ENCODE measurements at places on chromosomes 5 and 9.

DNA sequence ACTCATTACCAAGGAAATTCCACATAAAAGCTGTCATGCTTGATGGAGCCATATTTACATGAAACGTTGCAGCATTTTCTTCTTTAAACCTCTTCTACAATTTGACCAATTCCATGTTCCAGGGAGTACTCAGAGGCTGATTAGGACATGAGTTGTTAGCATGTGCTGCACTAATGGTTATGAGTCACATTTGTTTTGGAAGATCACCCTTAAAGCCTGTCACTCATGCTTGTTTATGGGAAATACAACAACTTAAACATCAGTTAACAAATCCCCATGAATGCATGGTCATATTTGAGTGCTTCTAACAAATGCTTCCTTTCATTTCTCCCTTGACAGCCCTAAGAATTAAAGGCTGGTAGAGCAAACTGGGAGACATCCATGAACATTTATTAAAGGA is 156.1 kb downstream of the GHR start:
- no peak for DNase-seq

- no peak for DNase-seq
These were observed 148.8 kb downstream of the GADD45G start for GRCh38 chr9:89753472-89754055.

GRCh38 chr5:96677496-96677895 is 15.3 kb downstream of the CAST start:
- DNase-seq, result no peak

- peak; percentile 76 for DNase-seq
These were observed 27.8 kb upstream of the GDNF start for GRCh38 chr5:37867654-37868053.

DNA sequence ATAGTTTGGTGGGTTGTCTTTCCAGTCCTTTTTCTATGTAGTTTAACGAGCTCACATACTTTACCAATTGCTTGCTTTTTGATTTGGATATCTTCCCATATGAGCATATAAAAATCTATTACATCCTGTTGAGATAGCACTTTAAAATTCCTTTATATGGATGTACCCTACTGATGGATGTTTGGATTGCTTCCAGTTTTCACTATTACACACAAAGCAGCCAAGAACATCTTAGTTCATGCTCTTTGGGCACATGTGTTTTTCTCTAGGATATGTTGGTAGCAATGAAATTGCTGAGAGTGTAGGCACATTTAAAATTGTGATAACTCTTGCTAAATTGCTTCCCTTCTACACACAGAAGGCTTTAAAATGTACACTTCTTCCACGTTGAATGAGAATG is 56.1 kb upstream of the NTRK2 start:
- no peak for DNase-seq

GRCh38 chr5:80403782-80404181 is 4.1 kb upstream of the ZFYVE16 start:
- no peak for DNase-seq

GRCh38 chr9:34079181-34079580 is 30.5 kb upstream of the UBAP2 start:
- DNase-seq, result peak; percentile 50

- no peak for DNase-seq
These were observed 131.4 kb downstream of the ARL15 start for GRCh38 chr5:54178991-54179390.

- no peak for DNase-seq
These were observed 46.3 kb downstream of the FYB1 start for GRCh38 chr5:39173069-39173468.

GRCh38 chr9:130837002-130837511 is 2.0 kb downstream of the ABL1 start:
- peak; percentile 57 for DNase-seq

DNA sequence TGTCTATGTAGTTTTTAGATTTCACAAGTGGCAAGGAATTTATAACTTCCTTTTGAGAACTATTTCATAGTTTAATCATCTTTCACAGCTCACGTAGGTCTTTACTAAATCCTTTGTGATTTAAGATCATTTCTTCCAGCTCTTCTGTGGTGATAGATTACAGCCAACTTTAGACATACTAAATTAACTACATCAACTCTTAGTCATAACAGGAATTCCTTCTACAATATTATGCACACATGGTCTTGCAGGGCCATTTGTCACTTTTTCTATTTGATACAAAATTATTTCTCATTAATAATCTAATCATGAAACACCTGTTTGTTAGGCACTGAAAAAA is 208.4 kb downstream of the PDE4D start:
- no peak for DNase-seq

GRCh38 chr5:77080905-77081304 is 6.2 kb downstream of the ZBED3 start:
- no peak for DNase-seq

Data from fibroblast of skin of back (primary cell).